HEK293T (cell line): ENCODE measurements at places on chromosomes 12 and 14.
A peak's percentile ranks its signal among the peaks of the same experiment; 100 is the strongest.

DNA sequence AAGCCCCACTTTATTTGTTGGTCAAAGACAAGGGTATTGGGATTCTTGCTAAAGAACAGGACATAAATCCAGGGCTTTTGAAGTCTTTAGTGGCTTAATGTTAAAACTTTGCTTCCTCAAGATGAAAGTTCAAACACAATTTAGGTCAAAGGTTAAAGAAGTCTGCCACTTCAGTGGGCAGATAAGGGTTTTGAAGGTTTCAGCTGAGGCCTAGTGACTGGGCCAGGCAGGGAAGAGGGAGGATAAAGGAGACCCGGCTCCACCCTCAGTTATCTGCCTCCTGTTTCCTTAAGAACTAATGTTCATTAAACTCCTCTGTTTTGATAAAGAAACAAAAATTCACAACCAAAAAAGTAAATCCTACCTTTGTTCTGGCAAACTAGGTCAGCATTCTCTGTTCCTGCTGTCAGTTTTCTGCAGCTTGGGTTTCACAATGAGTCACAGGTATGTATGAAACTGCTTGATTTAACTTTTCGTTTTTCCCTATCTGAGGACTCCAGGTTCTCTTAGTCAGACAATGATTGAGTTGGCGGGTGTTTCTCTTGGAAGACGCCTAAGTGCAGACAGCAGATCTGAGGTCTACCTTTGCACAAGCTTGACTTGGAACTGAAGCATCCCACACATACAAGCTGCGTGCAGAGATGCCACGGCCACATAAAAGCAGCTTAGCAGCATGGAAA is 208.3 kb downstream of the EXOC5 start:
- no peak for DNase-seq

GRCh38 chr14:104580961-104581360 is 1.4 kb downstream of the C14orf180 start:
- no peak for DNase-seq

DNA sequence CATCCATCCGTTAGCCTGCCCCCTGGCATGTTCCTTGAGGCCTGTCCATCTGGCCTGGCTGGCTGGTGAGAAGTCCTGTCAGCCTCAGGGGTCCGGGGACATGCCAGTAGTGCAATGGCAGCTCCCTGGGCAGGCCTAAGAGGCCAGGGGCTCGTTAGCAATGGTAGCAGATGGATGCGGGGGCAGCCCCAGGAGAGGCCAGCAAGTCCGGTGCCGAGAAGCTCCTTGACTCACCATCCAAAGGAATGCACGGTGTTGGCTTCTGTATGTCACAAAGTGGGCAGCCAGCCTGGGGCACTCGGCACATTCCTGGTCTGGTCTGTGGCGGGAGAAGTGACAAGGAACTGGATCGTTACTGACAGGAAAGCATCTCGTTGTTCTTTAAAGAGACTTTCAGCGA is 319.9 kb downstream of the CACNA1C start:
- DNase-seq: no peak

- peak; percentile 15 for DNase-seq
Measured at GRCh38 chr14:41285186-41285748, 321.4 kb upstream of the LRFN5 start.

GRCh38 chr12:2335513-2335912 is 282.7 kb downstream of the CACNA1C start:
- DNase-seq: no peak

- no peak for DNase-seq
Measured at GRCh38 chr14:101247842-101248725, 313.2 kb upstream of the DIO3 start.

DNA sequence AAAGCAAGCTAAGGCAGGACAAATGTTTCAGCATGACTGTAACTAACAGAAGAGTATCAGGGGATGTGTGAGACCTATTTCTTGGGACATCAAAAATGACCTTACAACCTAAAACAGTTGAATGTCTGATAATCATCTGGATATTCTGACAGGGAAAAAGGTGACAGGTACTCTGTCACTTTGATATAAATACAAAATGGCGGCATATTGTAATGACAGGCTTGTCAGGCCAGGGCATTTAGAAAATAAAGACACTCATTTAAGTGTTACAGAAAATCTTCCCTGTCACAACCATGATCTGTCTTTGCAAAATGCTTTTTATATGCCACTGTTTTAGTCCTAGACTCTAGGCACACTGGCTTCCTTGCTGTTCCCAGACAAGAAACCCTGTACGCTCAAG is 1033.3 kb upstream of the FLRT2 start:
- DNase-seq: no peak
